Stimulated activated CD4-positive, alpha-beta T cell treated with anti-CD3 and anti-CD28 coated beads, Interleukin-4, amount 100 ng/mL, for 1 hour (primary cell): ENCODE measurements at places on chromosomes 11 and 22.

- no peak for DNase-seq
Measured at GRCh38 chr11:79794484-79795393, 353.9 kb upstream of the TENM4 start.

DNA sequence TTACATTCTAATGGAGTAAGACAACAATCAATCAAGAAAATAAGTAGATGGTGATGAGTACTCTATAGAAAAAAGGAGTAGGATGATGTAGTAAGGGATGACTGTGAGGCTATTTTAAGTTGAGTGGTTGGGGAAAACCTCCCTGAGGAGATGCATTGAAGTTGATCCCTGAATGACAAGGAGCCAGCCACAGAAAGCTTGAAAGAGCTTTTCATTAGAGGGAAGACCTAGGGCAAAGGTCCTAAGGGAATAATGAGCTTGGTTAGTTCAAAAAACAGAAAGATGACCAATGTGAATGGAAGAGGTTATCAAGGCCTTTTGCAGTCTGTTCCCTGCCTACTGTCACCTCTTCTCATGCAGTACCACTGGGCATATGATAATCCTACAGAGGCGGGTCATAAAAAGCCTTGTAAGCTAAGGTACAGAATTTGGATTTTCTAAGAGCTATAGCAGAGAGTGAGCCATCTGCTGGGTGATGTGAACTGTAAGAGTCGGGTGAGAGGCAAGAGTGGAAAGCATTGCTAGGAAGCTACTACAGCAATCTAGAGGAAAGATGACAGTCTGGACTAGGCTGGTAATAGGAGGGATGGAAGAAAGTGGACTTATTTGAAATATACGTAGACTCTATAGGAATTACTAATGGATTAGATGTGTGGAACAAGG is 3.1 kb downstream of the PPP2R1B start:
- no peak for DNase-seq

GRCh38 chr22:22856885-22857606 is 30.6 kb upstream of the IGLL5 start:
- no peak for DNase-seq

- no peak for DNase-seq
Measured at GRCh38 chr11:97739932-97740800, 1280.6 kb upstream of the CNTN5 start.

DNA sequence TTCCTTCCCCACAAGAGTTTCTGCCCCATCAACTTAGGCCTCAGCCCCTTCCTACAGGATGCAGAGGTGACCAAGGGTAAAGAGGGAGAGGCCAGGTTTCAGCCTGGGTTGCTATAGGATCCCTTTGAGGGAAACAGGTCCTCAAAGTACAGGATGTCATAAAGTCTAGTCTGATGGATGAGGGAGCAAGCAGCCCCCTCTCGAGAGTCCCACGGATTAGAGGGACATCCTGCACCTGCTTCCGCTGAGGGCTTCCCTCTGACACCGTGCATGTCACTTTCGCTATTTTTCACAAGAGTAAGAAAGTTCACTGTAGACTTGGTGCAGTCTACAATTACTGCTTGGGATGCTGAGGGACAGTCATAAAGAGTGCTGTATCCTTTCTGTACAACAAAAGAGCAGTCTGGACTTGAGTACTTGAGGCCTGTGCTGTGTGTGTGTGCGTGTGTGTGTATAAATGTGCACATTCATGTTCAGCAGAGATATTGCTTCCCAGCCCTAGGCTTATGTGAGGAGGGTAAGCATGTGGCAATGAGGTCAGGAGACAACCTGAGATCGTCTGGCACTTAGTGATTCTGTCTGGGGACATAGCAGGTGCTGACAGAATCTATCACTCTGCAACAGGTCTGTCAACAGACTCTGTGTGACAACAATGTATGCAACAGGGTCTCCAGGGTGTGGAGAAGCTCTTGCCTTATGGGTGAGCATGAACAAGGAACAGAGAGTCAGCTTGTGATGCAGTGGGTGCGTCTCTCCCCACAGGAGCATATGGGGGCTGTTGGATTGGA is 18.0 kb upstream of the CHST1 start:
- no peak for DNase-seq

DNA sequence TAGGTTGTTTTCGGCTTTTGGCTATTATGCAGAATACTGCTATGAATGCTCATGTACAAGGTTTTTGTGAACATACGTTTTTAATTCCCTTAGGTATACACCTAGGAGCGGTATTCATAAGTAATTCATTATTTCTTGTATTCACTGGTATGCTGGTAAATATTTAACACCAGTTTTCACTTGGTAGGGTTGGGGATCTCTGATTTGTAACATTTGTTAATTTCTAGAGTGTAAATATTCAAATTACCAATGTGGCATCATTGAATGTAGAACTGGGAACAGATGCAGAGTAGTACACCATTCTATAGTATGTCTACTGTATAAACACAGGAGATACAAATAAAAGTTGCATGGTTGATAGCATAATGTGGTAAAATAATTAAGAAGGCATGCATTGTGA is 16.3 kb downstream of the GVQW3 start:
- no peak for DNase-seq

GRCh38 chr22:50176850-50177536 is 6.5 kb downstream of the PANX2 start:
- no peak for DNase-seq

- DNase-seq, result no peak
Measured at GRCh38 chr11:100927579-100927978, 202.0 kb downstream of the PGR start.

DNA sequence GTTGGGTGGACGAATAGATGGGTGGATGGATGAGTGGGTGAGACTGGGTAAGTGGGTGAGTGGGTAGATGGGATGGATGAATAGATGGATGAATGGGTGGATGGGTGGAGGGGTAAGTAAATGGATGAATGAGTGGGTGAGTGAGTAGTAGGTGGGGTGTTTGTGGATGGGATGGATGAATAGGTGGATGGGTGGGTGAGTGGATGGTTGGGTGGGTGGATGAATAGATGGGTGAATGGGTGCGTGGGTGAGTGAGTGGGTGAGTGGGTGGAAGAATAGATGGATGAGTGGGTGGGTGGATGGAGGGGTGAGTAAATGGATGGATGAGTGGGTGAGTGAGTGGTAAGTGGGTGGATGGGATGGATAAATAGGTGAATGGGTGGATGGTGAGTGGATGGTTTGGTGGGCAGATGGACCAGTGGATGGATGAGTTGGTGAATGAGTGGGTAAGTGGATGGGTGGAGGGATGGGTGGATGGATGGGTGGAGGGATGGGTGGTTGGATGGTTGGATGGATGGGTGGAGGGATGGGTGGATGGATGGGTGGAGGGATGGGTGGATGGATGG is 12.6 kb downstream of the IGF2 start:
- DNase-seq, result no peak

DNA sequence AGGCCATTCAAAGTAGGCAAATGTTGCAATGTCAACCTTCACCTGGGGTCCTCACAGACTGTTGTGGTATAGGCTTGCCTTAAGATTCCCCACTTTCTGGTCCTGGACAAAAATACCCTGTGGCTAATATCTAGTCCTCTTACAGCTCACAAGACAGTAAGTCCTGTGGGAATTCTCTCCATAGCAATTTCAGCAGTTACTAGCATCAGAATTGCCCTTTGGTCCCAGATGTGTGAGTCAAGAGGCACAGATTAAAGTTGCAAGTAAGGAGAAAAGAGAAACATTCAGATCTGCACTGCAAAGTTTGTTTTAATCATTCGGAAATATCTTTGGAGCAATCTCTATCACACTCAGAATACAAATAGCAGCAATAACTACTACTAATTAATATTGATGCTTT is 420.2 kb downstream of the NTM start:
- DNase-seq, result no peak
